ENCODE measurements at places on chromosomes 12 and 14. TPM values are rescaled to one million over a fixed set of nuclear protein-coding genes. Genes with fewer than 3 reads are reported as not detected.
A peak's percentile ranks its signal among the peaks of the same experiment; 100 is the strongest.

DNA sequence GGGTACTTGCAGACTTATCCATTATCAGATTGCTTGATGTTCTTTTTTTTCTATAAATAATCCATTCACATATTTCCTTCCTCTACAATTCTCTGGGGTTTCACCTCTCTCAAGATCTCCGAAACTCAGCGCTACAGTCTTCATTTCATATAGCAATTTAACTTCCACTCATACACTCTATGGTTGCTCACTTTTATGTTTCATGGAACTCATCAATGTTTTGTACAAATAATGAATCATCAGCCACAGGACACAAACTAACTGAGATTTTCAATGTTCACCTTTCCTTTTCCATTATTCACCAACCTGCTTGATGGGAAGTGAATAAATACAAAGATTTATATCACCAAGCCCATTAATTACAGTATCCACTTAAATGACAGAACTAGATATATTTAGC lies 534.7 kb downstream of the LRFN5 start:
- H3K36me3 ChIP-seq: no peaks in the 10 kb centered on the region
- no peak overlapping the region for H3K4me3 ChIP-seq
- H3K27me3 ChIP-seq: no peaks in the 10 kb centered on the region
- no peak overlapping the region for H3K27ac ChIP-seq

DNA sequence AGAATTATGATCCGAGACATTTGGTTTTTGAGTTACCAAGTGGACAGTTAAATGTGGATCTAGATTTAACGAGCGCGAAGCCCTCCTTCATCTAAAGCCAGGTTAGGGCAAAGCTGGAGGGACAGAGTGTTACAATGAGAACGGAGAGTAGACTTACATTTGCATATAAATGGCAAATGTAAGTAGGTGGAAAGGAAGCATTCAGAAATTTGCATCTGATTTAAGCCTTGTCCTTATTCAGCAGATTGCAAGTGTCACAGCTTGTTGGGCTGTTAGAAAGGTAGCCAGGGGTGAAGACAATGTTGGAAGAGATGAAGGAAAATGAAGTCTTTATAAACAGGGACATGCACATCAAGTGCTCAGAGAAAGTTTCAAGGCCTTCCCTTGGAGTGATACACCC lies 806.2 kb downstream of the GALC start:
- H3K27ac ChIP-seq: no peak overlapping the region
- no peaks in the 10 kb centered on the region for H3K4me1 ChIP-seq
- H3K27me3 ChIP-seq: no peaks in the 10 kb centered on the region
- H3K36me3 ChIP-seq: no peaks in the 10 kb centered on the region

Gene OR11H12
- not detected for total RNA-seq

GRCh38 chr12:59115526-59115925 lies 195.2 kb upstream of the LRIG3 start:
- DNase-seq: no peak
- no peaks in the 10 kb centered on the region for H3K4me1 ChIP-seq
- no peaks in the 10 kb centered on the region for H3K27me3 ChIP-seq
- H3K4me3 ChIP-seq: no peak overlapping the region

Gene OR4N2
- total RNA-seq: not detected

Gene SMCO2
- total RNA-seq: 0.46 TPM

DNA sequence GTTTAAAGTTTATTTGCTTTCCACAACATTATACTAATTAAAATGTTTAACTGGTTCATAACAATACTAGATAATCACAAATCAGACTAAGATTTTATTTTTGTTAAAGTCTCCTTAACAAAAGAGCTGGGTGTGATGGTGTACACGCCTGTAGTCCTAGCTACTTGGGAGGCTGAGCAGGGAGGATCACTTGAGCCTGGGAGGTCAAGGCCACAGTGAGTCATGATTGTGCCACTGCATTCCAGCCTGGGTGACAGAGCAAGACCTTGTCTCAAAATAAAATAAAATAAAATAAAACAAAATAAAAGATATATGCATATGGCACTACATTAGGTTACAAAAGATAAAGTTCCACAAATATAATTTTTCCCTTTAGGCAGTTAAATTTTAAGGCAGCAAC lies 5.6 kb downstream of the MIS18BP1 start:
- no peak overlapping the region for H3K4me3 ChIP-seq
- H3K36me3 ChIP-seq: peaks cover 17% of the 10 kb centered on the region
- H3K27ac ChIP-seq: no peak overlapping the region
- no peak for DNase-seq

DNA sequence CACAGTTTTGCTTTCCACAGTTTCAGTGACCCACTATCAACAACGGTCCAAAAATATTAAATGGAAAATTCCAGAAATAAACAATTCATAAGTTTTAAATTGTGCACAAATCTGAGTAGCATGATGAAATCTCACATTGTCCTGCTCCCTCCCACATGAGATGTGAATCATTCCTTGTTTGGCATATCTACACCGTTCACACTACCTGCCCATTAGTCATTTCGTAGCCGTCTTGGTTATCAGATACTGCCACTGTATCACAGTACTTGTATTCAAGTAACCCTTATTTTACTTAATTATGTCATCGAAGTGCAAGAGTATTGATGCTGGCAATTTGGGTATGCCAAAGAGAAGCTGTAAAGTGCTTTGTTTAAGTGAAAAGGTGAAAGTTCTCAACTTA lies 145.3 kb downstream of the SLC5A8 start:
- no peaks in the 10 kb centered on the region for H3K4me1 ChIP-seq
- H3K27me3 ChIP-seq: no peaks in the 10 kb centered on the region
- no peak overlapping the region for H3K4me3 ChIP-seq
- DNase-seq: no peak
- H3K27ac ChIP-seq: no peak overlapping the region
- H3K36me3 ChIP-seq: no peaks in the 10 kb centered on the region

Gene ARF3
- 114 TPM for total RNA-seq

DNA sequence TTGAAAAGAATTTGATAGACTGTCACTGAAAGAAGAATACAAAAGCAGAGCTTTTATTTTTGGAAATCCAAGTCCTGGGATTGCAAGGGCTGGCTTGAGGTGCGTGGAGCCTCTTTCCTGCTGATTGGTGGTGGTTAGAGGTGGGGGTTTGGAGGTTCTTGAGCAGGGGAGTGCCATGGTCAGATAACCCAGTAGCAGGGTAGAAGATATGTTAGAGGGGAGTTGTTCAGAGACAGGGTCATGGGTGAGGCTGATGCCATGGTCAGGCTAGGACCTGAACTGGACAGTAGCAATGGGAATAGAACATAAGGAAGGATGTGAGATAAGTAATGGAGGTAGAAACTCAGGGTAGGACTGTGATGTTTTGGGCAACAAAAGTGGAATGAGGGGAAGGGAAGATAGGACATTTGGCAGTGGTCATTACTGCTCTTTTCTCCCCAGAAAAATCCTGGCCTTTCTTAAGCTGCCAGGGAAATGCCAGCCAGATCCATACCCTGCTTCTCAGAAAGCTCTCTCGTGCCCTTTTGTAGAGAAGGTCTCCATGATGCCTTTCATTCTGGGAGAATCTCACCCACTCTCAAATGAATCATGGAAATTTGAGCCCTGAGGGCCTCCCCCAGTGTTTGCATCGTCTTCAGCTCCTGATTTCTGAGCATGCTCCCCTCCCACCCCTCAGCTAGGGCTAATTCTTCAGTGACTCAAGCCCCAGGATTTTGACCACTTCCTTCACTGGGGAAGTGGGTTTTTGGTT lies 9.5 kb downstream of the EMP1 start:
- H3K4me3 ChIP-seq: no peak overlapping the region
- H3K4me1 ChIP-seq: peaks cover 33% of the 10 kb centered on the region
- peak overlapping the region; percentile 41 for H3K27ac ChIP-seq
- DNase-seq: no peak
- peaks cover 4% of the 10 kb centered on the region for H3K27me3 ChIP-seq

Gene ZC2HC1C
- total RNA-seq: 3.3 TPM

DNA sequence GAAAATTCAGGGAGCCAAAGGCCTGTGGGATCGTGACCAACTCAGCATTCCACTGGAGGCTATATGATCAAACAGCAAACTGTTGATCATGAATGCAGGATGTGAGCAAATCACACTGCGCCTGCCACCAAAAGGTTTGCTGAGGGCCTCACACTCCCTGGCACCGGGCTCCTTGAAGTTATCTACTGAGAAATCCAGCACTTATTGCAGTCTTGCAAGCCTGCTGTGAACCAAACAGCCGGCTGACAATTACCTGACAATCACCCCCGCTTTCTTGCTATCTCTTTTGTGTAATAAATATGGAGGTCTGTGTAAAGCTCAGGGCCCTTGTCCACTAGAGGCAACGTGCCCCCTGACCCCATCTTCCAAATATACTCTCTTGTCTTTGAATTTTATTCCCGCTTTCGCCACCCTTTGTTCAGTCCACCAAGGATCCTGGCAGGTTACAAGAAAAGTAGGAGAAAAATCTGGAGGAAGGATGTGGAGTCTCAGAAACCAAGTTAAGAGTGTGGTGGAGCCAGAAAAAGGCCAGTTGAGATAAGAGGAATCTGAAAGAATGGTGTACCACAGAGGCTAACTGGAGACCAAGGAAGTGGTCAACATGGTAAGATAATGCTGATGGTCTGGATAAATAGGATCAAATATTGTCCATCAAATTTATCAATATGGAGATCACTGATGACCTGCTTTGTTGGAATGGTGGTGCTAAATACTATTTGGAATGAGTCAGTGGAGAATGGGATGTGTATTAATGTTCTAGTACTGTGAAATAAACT lies 229.2 kb downstream of the ALX1 start:
- DNase-seq: no peak
- no peaks in the 10 kb centered on the region for H3K36me3 ChIP-seq
- no peaks in the 10 kb centered on the region for H3K27me3 ChIP-seq
- H3K4me1 ChIP-seq: peaks cover 9% of the 10 kb centered on the region

DNA sequence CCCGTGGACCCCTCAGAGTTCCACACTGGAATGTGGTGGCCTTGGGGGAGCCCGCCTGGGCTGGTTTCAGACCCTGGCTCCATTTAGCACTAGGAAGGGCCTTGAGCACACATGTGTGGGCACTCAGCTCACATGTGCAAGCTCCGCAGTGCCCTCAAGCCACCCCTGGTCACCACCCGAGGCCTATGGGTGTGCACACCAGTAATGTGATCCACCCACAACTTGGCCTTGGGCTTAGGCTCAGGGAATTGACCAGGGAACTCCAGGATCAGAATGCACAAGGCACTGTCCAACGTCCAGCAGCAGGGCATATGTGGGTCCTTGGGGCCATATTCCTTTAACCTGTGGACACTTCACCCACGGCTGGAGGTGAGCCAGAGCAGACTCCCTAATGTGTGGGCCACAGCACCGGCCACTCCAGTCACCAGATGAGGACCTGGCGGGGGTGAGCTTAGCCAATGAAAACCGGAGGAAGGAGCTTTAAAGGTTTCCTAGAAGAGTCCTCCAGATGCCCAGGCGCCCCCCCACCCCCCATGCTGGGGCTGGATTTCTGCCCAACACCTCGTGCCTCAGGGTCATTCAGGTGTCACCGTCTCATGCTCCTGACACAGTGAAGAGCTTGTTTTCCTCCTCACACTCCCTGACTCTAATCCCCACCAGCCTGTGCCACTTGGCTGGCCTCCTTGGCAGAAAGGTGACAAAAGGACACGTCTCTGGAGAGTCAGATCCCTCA lies 209.2 kb downstream of the ZFP36L1 start:
- H3K27ac ChIP-seq: no peak overlapping the region
- no peak for DNase-seq
- H3K27me3 ChIP-seq: no peaks in the 10 kb centered on the region
- H3K4me1 ChIP-seq: no peaks in the 10 kb centered on the region

Gene RNASE7
- not detected for total RNA-seq

DNA sequence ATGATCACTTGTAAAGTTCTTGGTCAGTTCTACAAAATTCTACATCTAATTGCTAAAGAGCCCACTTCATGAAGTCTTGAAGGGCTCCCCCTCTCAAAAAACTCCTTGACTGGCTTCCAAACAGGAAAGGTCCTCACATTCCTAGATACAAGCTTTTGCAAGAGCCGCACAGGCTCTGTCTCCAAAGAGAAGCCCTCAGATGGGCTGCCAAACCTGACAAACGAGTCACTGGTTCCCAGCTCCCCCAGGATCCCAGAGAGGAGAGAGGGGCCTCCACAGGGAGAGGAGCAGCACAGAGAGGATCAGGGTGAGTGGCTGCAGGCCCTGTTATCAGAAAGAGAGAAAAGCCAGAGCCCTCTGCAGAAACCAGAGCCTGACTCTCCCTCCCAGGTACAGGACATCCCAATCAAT lies 5.8 kb downstream of the NID2 start:
- peaks cover 61% of the 10 kb centered on the region for H3K27me3 ChIP-seq
- no peak overlapping the region for H3K27ac ChIP-seq

- no peak overlapping the region for H3K4me3 ChIP-seq
- DNase-seq: no peak
- peaks cover 16% of the 10 kb centered on the region for H3K27me3 ChIP-seq
- H3K27ac ChIP-seq: no peak overlapping the region
These were observed 64.9 kb downstream of the RIN3 start for GRCh38 chr14:92578511-92578910.

Gene DNAI7
- not detected for total RNA-seq

Gene RFX4
- not detected for total RNA-seq
